Stromal cell of bone marrow (primary cell): ENCODE measurements at places on chromosomes 7 and 10.
A peak's percentile ranks its signal among the peaks of the same experiment; 100 is the strongest.

DNA sequence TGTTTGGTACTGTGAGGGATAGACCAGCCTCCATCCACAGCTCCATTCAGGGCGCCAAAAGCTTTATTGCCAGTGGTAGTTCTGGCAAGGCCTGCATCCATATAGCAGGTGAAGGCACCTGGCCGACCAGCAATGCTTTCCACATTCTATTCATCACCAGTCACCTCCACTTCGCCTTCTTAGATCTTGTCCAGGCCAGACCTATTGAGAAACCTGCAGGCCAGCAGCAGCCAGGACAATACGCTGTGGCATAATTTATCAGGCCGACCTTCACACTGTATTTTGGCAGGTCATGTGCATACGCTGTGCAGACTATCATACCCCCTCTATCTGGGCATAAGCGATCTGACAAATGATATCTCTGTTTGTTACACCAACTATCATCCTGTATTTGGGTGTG, 15.2 kb upstream of the KNDC1 start:
- no peak for DNase-seq

- DNase-seq: no peak
Observed at GRCh38 chr7:39446546-39446945, 119.7 kb upstream of the YAE1 start.

DNA sequence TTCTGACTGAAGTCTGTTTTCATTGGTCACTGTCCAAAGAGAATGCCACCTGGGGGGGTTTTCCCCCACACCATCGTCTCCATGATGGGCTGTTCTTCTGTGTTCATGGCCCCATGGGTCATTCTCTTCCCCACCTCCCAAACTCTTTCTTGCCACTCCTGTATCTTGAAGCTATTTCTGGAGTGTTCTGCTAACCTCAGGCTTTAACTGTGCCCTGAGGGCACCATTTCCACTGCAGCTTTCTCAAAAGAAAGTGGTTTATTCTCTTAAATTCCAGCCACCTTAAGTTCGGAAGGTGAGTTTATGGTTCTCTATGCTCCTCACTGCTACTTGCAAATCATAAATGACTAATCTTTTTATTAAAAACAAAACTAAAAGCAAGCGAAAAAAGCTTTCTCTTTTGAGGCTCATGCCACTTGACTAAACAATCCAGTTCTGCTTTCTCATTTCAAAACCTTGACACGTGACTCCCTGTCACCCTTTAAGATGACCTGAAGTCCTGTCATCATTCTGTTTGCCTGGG, 7.4 kb upstream of the APBB1IP start:
- no peak for DNase-seq

DNA sequence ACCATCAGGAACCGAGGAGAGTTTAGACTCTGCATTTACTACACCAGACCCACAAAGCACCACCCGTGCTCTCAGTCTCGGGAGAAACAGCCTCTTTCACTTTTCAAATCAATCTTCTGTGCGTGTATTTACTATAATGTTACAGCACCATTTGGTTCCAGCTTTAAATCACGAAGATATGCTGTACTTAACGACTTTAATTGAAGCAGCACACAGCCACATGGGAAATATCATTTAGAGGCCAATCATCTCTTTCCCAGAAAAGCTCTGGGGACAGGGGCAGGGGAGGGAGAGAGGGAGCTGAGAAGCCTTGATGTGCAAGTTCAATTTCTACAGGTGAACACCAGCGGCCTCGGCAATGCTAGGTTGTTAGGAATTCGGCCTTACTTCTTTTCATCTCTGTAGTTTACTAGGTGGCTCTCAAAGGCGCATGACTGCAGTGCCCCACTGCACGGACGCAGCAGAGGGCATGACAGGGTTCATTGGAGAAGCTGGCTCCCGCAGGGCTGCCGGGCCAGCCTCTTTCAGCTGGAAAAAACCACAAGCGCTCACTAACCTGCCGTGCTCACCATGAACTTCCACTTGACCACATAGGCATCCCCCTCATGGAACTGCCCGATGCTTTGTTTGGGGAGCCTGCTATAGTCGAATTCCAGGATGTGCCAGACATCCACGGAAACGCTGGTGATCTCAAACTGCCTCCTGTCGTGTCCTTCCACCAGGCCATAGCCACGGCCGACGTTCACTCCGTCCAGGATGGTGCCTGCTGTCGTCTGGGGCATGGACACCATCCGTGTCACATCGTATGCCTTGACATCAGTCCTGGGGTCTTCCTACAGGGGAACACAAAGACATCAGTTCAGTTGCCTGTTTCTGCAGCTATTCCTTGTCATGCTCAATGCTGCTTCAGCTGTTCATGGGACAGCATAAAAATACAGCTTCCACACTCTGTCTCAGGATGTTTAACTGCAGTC, 154.5 kb downstream of the SVIL start:
- no peak for DNase-seq

DNA sequence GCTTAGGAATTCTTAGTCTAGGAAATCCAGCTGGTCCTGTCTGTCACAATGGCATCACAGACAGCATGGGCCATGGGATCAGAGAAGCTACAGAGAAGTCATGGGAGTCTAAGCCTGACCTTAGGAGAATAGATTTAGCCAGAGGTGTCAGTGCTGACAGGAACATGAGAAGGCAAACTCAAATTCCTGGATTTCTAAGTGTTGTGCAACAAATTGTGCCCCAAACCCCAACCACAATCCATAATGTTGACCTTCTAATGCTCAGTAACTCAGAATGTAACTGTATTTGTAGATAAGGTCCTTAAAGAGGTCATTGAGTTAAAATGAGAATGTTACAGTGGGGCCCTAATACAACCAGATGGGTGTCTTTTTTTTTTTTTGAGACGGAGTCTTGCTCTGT, 95.9 kb upstream of the RHOBTB1 start:
- no peak for DNase-seq

DNA sequence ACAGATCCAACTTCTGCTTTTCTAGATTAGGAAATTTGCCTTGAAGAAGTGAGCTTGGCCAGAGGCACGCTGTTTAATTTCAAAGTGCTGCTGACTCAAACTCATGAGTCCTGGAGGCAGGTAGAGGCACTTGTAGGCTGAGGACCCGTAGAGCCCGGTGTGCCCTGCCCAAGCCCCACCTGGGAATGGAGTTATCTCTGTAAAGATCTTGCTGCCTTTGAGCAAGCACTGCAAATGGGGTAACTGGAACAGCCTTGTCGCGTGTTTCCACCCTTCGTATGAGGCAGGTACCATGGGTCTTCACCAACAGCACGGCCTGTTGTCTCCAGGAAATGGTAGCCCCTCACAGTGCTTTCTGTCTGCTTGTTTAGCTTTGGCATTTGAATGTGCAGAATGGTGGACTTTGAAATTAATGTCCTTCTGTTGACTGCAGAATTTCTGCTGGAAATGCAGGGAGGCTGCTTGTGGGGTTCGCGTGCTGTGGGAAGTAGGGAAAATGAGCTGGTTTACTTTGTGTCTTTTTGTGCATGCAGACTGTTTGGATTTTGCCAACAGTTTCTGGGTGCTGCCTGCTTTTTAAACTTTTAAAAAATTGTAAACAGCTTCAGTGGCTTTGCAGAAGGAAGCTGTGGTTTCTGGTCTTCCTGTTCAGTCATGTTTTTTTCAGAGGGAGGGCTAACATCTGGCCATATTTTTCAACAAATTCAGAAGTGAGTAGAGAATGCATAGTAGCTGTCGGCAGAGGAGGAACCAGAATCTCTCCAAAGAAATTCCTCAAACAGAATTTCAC, 27.2 kb downstream of the CCM2 start:
- no peak for DNase-seq

- peak; percentile 83 for DNase-seq
Observed at GRCh38 chr7:139109188-139109982, at the start of gene ZC3HAV1. ZC3HAV1 (minus strand) TSS chr7:139109720; CDS start chr7:139109331, 389 bp downstream.

- no peak for DNase-seq
Observed at GRCh38 chr7:96539471-96539870, 170.2 kb downstream of the SEM1 start.

- DNase-seq: no peak
Observed at GRCh38 chr7:99014113-99014985, 129.6 kb downstream of the SMURF1 start.

GRCh38 chr7:121774563-121774962, 98.4 kb upstream of the PTPRZ1 start:
- DNase-seq: no peak

DNA sequence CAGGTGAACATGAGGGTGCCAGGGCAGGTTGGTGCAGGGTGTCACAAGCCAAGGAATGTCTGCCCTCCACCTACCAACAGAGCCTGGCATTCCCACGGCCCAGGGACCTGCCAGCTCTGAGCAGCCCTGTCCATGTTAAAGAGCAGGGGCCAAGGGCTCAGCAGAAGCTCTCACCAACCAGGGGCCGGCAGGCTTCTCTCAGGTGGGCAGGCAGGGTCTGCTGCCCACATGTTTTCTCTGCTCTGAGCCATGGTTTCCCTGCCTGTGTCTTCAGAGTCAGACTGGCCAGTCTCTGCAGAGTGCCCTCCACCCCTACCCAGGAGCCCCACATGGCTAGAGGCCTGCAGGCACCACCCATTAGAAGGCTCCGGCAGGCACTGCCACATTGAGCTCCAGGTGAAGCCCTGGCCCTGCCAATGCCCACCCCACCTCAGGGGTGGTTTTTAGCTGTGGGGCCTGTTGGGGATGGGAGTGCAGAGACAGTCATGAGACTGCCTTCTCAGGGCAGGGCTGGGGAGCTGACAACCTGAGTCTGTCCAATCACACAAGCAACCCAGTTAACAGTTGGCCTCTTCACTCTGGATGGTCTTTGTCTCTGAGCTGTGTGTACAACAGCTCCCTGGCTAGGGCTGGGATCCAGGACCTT, 135.9 kb downstream of the ARHGAP22 start:
- DNase-seq: no peak
